GM19239 (cell line): ENCODE measurements at places on chromosomes 2 and 18.

GRCh38 chr18:3690764-3691066 lies 240.7 kb downstream of the TGIF1 start:
- DNase-seq, result no peak

DNA sequence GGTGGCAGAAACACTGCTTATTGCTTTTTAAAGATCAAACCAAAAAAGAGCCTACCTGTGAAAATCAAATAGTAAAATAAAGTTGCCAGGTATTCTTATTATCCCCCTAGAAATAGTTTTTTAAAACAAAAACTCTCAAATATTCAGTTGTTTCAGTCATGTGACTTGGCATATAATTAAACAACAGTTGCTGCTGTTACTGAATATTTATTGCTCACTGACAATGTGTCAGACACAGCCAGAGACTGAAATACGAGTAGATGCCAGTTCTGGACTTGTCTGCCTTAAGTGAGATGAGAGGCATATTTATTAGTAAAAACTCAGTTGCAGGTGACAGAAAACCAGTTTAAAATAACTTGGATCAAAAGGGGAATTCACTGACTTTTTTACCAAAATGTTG lies 106.0 kb upstream of the RAB12 start:
- no peak for DNase-seq

DNA sequence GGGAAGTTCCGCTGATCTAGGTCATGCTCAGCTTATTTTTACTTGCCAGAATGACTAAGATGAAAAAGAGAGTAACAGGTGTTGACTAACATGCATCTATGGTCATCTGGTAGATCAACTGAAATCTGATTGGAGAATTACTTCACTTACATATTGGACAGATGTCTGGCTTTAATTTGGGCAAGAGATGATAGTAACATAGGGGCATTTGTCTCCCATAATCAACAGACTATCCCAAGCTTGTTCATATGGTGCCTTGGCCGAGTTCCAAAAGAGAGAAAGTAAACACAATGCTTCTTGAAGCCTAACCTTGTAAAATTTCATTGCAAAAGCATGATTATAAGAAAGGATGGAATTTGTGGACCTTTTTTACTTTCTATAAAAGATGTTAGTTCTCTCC lies 503.7 kb downstream of the ADCYAP1 start:
- DNase-seq, result no peak

DNA sequence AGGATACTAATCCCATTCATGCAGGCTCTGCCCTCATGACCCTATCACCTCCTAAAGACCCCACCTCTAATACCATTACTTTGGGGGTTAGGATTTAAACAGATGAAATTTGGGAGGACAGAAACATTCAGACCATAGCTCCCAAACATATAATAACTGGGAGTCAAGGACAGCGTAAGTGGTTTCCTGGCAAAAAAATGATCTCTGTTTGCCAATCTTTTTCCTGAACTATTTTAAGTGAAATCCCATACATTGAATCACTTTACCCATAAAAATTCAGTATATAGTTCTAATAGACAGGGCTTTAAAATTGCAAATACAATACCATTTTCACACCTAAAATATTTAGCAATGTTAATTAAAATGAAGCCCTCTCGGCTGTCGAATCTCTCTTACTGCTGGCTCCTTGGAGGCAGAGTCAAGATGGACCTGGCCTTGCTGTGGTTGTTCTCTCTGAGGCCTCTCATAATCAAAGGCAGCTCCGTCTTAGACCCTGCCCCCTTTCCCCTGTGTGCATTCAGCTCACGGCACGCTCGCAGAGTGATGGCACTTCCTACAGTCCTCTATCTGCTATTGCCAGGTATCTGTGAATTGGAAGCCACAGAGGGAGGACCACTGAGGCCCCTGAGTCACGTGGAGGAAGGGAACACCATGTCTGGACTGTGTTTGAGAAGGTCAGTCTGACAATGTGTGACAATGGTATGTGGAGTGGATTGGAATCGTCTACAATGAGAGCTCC lies 132.3 kb downstream of the UXS1 start:
- DNase-seq, result no peak

DNA sequence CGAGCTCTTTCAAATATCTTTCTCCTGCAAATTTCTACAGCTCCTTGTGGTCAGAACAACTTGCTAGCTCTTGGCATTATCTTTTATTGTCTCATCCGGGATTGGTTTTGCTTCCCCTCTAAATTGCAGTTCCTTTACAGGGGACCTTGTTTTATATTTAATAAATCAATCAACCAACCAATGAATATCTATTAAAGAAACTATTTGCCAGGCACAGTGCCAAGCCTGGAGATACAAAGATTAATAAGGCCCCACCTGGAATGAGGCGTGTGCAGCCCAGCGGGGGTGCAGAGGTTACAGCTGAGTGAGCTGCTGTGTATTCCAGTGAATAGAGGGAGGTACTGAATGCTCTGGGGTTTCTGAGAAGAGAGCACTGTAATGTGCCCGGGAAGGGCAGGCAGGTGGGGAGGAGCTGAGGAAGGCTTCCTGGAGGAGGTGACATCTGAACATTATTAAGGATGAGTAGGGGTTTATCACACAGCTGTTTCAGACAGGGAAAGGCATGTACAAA lies 51.8 kb downstream of the LIPG start:
- DNase-seq, result no peak

DNA sequence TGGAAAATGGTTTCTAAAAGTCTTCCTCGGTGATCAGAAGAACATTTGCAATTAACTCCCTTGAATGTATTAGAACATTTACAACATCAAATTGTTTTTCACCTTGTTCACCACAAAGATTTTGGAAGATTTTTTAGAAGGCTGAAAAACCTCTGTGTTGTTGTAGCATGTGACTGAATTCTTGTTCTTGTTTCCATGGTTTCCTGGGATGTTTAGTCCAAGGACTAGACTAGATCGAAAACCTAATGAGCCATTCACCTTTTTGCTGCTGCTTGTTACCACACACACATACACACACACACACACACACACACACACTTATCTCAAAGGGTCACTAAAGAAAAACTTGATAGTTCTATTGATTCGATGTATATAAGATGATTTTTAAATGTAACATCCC lies 380.0 kb downstream of the LRRTM4 start:
- no peak for DNase-seq

GRCh38 chr2:190235101-190235500 lies 84.5 kb downstream of the HIBCH start:
- DNase-seq, result no peak

GRCh38 chr2:46885376-46885775 lies 30.2 kb downstream of the MCFD2 start:
- no peak for DNase-seq

DNA sequence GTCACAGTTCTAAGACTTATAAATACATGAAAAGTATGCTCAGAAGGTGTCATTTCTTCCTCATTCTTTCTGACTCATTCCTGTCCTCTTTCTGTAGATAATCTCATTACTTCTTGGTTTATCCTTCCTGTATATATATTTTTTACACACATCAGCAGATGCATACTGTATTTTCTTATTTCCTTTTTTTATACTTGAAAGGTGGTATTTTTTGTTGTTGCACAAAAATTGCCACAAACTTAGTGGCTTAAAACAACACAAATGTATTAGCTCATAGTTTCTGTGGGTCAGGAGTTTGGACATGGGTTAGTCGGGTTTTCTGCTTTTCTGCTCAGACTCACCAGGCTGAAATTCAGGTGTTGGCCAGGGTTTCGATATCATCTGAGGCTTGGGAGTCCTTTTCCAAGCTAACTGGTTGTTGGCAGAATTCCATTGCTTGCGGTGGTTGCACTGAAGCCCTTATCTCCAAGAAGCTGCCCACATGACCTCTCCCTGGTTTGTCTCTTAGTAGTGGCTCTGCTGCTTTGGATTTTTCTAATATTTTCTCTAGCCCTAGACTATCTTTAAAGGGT lies 162.6 kb downstream of the FMNL2 start:
- no peak for DNase-seq
